ENCODE measurements at places on chromosomes 6 and 20.

GRCh38 chr6:111685058-111685457, 79.4 kb upstream of the TRAF3IP2 start:
- DNase-seq, result no peak

- DNase-seq, result no peak
Observed at GRCh38 chr20:44581515-44581914, 864 bp upstream of the PKIG start.

- DNase-seq, result no peak
Observed at GRCh38 chr20:9032758-9033157, 36.1 kb upstream of the PLCB4 start.

- DNase-seq, result no peak
Observed at GRCh38 chr20:49292010-49292409, 14.2 kb upstream of the ZNFX1 start.

GRCh38 chr6:51199733-51200260, 381.1 kb downstream of the TFAP2B start:
- no peak for DNase-seq

DNA sequence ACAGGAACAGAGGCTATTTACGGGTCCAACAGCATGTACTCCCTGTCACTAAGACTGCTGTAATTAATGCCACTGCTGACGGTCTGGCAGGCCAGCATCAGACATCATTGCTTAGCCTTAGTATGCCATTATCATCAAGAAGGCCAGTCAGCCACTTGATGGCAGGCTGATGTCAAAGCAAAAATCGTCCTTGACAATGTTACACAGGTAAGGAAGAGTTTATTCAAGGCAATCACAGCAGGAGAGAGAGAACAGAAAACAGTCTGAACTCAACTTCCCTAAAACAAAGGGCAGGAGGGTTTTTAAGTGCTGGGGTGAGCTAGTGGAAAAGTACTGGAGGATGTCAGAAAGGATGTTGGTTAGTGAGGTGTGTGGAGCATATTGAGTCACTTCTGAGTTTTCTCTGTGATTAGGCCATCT, 25.1 kb downstream of the FKBP1C start:
- DNase-seq, result no peak

- DNase-seq, result no peak
Observed at GRCh38 chr20:58175425-58175824, 53.0 kb downstream of the ANKRD60 start.

DNA sequence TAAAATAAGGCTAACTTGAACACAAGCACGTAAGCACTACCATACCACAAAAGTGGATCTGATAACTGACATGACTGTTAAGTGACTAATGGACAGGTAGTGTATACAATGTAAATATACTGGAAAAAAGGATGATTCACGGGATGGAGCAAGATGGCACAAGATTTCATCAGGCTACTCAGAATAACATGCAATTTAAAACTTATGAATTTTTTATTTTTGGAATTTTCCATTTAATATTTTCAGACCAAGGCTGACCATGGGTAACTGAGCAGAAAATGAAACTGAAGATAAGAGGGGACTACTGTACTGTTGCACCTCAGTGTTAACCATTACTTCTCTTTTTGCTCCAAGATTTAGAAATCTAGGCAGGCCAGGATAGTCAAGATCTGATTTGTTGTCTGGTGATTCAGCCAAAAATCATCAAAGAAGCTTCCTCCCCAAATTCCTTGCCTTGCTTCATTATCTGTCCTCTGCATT, 45.4 kb downstream of the TPBG start:
- no peak for DNase-seq

DNA sequence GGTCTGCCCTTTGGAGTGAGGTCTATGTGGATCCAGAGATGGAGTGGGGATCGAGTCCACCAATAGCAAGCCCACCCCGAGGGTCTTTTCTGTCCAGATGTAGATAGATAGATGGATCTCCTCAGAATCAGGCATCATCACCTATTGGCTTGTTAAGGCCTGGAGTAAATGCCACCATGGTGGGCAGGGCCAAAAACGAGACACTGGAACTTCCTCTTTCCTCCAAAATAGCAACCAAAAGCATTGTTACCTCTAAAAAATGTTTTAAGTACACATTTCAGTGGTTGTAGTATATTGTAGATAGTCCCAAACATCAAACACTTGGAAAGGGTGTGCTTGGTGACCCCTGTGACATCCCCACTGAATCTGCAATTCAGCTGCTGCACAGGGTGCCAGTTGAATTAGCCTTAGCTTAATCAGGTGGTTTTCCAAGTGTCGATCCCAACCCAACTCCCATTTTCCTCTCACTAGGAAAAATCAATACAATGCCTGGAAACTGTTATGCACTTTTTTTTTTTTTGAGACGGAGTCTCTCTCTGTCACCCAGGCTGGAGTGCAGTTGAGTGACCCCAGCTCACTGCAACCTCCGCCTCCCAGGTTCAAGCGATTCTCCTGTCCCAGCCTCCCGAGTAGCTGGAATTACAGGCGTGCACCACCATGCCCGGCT, 35.0 kb upstream of the NELFCD start:
- DNase-seq, result no peak

- no peak for DNase-seq
Observed at GRCh38 chr6:26067367-26067766, 19.9 kb upstream of the HFE start.

DNA sequence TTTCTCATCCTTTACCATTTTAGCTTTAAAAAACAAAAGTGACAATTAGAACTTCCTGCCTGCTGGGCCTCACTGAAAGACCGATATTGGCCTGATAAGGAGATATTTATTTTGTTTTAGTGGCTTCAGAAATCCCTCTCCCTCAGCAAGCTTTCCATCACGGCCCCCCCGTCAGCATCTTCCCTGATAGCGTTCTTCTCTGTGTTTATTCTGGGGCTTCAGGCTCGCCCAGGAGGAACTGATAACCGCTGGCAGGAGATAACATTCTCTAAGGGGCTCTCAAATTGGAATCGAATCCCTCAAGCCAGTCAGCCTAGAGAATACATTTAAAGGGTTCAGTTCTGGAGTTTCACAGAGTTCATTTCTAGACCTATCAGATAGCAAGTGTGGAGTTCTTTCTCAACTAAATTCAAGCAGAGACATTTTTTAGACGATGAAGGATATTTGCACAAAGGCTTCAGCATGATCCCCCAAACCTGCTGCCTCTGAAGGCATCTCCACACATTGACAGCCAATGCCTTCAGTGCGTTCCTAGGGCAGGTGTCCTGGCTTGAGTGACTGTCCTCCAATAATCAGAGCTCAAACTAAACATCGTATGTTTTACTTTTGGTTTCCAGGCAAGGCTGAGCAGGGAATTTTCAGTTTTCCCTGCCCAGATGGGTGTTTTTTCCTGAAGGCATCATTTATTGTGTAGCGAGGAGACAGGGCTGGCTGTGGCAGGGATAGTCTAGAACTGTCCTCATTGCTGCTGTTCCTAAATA, 17.0 kb downstream of the PRDM1 start:
- no peak for DNase-seq

DNA sequence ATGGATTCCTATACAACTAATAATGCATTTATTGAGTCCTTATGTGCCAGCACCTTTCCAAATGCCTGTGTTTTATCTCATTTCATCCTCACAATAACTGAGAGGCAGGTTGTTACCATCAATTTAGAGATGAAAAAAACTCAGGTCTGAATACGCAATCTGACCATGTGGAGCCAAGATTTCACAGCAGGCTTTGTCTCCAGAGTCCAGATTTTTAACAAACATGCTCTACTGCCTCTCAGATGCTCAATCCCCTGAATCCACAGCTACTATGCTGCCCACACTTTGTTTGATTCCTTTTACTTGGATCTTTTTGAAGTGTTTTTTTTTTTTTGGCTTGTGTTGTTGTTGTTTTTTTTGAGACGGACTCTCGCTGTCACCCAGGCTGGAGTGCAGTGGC, 46.8 kb downstream of the B4GALT5 start:
- no peak for DNase-seq

DNA sequence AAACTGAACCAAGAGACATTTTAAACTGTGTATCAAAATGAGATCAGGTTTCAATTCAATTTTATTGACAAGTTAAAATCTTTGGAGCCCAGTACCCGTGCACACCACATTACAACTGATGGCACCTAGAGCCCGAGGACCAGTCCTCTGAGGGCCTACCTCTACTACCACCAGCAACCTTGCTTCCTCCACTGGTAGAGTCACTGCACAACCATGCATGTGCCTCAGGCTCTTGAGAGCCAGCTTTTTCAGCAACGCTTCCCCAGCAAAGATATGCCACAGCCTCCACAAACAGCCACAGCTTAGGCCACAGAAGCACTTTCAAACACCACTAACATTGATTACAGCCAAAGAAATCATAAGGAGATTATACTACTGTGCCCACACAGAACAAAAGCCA, 328.6 kb upstream of the RNF217 start:
- no peak for DNase-seq

- peak; percentile 94 for DNase-seq
Observed at GRCh38 chr6:45626087-45626891, 248.6 kb upstream of the SUPT3H start.

DNA sequence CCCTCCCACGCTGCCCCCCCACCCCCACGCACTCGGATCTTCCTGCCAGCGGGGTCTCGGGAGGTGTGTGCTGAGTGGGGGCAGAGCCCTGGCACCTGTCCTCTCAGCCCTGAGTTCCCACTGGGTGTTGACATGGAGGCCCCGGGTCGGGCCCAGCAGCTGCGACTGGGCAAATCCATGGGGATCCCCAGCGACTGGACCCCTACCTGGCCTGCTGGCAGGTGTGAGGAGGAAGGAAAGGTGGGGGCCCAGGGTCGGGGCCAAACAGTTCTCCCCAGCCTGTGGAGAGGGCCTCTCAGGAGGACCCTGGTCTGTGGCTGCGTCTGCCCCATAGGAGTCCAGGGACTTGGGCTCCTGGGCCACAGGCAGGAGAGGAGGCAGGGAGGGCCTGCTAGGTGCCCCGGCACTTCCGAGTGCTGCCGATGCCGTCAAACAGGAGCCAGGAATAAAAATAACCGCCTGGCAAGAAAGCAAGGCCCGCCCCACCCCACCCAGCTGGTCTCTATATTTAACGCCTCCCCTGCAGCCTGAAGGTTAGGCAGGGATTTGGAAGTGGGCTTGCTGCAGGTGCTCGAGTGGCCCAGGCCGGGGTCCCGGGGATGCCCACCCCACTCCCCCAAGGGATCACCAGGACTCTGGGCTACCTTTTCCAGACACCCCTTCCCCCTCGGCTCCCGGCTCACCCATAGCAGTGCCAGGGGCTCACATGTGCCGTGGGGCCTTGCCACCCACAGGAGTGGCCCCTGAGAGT, 1.4 kb upstream of the EEF1A2 start:
- DNase-seq, result no peak

GRCh38 chr20:63915471-63915870, 20.5 kb downstream of the DNAJC5 start:
- DNase-seq, result no peak

DNA sequence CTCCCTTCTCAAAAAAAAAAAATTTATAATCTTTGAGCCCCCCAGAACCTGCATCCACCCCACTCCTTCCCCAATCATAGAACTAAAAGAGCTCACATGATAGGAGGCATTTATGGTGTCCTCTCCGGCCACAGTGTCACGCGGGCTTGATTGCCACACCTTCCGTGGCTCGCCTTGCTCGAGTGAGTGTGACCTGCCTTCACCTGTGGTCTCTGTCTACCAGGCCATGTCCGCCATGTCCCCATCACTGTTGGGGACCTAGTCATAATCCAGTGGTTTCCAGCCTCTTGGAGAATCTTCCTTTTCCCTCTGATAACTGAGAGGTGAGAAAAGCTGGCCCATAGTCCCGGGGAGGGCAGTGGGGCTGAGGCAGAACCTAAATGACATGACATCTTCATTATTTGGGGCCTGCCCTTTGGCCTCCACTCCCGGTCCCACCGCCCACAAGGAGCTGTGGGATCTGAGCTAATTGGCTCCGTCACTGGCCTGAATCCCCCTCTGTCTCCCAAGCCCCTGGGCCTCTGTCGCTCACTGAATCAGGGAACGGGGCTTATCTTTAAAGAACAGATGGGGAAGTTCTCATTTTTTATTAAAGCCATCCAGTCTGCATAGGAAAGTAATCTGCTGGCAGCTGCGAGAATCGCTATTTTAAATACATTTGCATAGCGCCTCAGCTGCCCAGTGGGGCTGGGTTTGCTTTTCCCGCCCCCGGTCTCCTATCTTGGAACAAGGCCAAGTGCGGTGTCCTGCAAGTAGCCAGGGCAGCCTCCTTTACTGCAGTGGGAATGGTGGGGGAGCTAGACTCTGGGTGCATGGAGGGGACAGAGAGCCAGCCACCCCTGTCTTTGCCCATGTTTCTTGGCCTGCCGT, 197.6 kb upstream of the PMEPA1 start:
- DNase-seq, result no peak

DNA sequence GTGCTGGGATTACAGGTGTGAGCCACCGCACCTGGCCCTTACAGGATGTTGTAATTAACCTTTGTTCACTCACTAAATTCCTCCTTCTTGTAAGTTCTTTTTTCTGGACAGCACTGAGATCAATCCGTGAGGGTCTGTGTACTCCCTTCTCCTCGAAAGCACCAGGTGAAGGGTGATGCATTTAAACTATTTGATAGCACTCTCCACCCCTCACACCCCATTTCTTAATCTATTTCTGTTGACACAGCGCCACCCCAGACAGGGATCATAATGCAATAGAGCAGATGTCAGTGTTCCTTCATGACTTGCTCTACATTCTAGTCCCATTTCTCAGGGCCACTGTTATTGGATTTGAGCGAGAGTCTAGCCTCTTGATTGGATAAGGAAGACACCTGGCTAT, 46.3 kb downstream of the PPP1R14C start:
- DNase-seq, result no peak

- DNase-seq, result no peak
Observed at GRCh38 chr6:164838068-164838615, 471.3 kb downstream of the C6orf118 start.

GRCh38 chr6:2034256-2034655, 211.1 kb downstream of the GMDS start:
- no peak for DNase-seq

DNA sequence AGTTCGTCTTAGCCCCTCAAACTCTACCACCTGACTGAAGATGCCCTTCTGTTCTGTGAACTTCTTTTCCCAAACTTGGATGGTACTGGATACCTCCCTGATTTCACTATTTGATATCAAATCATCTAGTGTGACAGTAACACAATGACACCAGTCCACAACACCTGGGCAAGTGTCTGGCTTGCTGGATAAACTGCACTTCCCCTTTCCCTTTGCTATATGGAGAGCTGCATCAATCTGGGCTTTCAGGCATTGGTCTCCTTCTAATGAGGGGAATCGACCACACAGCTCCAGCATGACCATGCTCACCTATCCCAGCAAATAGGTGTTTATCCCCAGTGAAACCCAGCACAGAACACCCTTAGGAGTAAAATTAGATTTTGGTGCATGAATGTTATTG, 3.1 kb downstream of the F13A1 start:
- no peak for DNase-seq

GRCh38 chr20:41201760-41202159, 64.4 kb downstream of the PLCG1 start:
- DNase-seq, result no peak

GRCh38 chr6:145885431-145885830, 70.8 kb upstream of the FBXO30 start:
- no peak for DNase-seq

- DNase-seq, result peak; percentile 54
Observed at GRCh38 chr20:38633577-38634093, 32.0 kb downstream of the ARHGAP40 start.

- no peak for DNase-seq
Observed at GRCh38 chr6:1382331-1382882, 7.0 kb upstream of the FOXF2 start.

GRCh38 chr20:18055261-18055660, 2.5 kb downstream of the OVOL2 start:
- DNase-seq, result no peak

- peak; percentile 64 for DNase-seq
Observed at GRCh38 chr6:141532211-141532610, 600.5 kb upstream of the GJE1 start.

GRCh38 chr6:93571346-93571745, 152.0 kb upstream of the EPHA7 start:
- DNase-seq, result no peak

- DNase-seq, result no peak
Observed at GRCh38 chr6:21103626-21104224, 489.8 kb upstream of the SOX4 start.

Data from MG63 (cell line).